Esophagus squamous epithelium (tissue), 5 donors: ENCODE measurements at places on chromosomes 4 and X.

DNA sequence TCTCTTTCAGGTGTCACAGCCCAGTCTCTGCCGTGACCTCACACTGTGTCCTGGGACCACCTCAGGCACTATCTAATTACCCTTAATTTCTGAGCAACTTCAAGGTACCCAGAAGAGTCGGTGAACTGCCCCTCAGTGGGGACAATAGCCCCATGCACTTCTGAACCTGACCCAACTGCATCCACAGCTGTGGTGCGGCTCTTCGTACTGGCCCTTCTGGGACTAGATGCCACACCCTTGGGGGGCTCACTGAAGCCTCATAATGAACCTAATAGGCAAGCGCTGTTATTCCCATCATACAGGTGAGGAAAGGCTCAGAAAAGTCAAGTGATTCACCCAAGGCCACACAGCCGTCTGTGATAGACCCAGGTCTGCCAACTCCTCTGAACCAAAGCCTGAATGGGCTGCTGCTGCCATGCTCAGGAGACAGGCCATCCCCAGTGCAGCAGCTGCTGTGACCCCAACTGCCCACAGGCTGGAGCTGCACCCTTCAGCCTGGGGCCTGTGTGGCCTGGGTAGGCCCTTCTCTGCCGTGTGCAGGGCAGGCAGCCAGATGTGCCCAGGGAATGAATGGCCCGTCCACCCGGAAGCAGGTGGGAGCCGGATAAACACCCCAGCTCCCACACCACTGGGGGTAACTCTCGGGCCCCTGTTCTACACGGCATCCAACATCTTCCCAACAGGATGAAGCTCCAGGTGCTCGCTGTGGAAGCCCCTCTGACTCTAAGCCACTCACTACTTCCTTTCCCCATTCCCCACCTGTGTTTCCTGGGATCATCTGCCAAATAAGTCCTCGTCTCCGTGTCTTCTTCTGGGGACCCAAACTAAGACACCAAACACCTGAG lies 35.9 kb downstream of the HMX1 start:
- DNase-seq, result no peak

DNA sequence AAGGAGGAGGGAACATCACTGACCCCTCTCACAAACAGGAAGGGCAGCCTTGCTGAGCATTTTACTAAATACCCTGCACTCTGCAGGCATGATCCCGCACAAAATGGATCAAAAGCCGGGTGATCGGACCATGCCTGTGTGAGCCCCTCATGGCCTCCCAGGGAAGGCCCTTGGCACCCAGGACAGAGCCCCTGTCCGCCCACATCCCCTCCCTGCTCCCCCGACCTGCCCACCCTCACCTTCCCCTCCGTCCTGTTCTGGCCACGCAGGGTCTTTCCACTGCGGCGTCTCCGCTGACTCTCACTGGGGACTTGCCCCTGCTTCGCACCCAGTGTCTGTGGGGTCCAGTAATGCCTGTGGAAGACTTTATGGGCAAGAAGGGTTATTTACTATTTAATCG lies 105.0 kb downstream of the HMX1 start:
- no peak for DNase-seq

DNA sequence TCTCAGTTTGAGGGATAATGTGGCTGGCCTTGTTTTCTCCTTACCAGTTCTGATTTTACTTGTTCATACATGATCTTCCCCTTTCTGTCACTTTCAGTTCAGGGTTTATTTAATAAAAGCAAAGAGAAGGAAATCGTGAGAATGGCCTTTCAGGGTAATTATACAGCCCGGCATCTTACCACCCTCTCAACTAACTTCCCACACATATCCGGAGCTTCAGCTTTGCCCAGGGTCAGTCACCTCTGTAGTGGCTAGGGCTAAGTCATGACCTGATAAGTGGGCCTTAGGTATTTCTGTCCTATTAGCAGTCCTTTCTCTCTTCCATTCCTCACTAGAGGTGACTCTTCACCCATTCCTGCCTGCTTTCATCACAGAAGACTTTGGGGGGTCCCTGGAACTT lies 15.8 kb downstream of the TRPC5 start:
- no peak for DNase-seq

- no peak for DNase-seq
These were observed 157.1 kb downstream of the AMELX start for GRCh38 chrX:11450354-11450753.

- DNase-seq, result no peak
These were observed 62.5 kb downstream of the SEC24D start for GRCh38 chr4:118773429-118773792.

DNA sequence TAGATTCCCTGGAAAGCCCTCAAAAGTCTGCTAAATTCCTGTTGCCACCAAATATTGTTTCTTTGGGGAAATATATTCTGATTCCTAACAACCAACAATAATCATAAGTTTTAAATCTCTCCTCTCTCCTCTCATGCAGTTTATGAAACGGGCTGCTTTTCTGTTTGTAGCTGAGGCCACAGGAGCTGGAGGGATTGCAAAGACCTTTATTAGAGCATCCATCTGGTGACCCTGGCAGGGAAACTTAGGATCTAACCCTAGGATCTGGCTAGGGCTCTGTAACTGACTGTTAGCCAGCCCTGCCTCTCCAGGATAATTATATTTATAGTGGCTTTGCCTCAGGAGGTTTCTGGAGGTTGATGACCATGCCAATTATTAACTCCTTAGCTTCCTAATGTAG lies 56.9 kb downstream of the SMAD1 start:
- no peak for DNase-seq

DNA sequence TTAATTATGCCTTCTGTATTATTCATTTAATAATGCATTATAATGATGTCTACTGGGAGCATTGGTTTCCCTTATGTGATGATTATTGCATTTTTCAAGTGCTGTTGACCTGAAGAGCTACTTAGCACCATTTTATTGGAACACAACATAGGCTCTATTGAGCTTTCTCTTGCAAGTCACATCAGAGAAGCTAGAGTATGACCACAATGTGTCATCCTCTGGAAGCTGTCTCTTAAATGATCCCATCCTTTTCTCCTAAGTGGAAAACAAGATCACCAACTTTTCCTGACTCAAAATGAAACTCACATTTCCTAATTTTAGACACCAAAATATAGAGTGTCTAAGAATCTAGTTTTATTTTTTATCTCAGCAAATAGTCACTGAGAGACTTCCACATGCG lies 1451.9 kb downstream of the PCDH7 start:
- DNase-seq, result no peak

DNA sequence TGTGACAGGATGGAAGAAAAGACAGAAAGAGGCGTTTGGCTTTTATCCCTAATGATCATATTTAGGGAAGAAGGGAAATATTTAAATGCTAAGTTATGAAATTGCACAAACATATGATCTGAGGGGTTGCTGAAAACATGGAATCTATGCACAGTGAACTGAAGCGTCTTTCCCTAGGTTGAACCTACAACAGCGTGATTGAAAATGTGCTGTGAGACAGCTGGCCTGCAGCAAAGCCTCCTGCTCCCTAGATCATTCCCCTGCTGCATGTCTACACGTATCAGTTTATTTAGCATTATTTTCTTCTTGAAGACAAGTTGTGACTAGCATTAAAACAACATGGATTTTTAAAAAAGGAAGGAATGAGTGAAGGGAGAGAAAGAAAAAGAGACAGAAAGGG lies 272.5 kb upstream of the TRAM1L1 start:
- no peak for DNase-seq

DNA sequence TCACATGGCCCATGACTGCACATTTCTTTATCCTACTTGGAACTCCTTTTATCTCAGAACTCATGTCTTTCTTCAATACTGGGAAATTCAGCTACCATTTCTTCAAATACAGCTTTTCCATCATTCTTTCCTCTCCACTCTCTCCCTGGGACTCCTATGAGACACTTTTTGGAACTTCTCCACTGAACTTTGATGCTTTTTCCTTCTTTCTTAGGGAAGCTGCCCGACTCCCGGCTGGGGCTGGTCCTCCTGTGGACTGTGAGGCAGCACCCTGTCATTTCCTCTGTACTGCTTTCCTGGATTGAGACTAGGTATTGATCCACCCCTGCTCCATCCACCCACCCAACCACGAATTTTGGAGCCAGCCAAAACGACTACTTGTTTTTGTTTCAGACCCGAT lies 40.0 kb downstream of the ZFYVE28 start:
- no peak for DNase-seq

GRCh38 chr4:125492957-125493356 lies 178.2 kb downstream of the FAT4 start:
- DNase-seq, result no peak

- DNase-seq, result no peak
These were observed 9.3 kb upstream of the EFHC2 start for GRCh38 chrX:44352758-44353157.

DNA sequence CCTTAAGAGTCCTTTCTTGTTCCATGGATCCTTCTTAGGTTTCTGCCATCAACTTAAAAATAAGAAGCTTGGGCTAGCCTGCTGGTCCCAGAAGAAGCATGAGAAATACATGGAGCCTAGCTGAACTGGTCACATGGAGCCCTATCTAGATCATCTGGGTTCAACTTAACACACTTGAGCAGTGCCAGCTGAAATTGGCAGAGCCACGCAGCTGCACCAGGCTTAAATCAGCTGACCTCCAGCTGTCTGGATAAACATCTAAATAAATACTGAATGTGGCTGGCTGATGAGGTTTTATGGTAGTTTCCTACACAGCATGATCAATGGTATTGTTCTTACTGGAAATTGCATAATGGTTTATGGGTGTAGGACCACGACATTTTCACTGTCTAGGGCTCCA lies 598.4 kb upstream of the FAM241A start:
- no peak for DNase-seq

- no peak for DNase-seq
These were observed 15.0 kb downstream of the APELA start for GRCh38 chr4:164892018-164892417.

DNA sequence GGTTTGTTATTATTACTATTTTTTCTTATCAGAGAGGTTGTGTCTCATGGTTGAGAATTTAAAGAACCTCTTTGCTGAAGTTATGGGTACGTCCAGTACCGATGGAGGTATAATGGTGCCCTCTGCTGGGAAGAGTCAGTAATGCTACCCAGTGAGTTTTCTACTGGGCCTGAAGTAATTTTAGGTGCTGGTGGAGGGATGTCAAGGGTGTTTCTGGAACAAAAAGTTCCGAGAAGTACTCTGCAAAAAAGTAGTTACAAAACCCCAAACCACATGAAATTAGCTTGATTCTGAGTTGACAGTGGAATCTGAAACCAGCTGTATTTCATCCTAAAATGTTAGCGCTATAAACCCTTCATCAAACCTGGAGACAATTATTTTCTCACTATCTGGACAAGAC lies 102.5 kb upstream of the MID1 start:
- no peak for DNase-seq

GRCh38 chr4:150248181-150248580 lies 169.9 kb downstream of the DCLK2 start:
- no peak for DNase-seq

DNA sequence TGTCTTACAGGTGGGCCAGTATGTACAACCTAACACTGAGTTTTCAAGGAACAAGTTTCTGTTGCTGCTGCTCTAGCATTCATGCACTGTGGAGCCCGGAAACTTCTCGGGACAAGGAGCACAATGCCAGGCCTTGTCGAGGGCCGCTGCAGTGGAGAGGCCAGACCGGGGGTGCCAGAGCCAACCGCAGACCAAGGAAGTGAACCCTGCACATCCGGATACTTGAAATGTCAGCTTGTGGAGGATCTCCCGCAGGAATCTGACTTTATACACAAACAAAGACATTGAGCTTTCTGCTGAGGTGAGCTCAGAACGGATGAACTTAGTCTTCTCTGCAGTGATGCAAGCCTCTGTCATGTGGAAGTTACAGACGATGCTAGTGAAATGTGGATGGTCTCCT lies 99.5 kb downstream of the ZNF827 start:
- DNase-seq, result no peak

- no peak for DNase-seq
These were observed 48.3 kb downstream of the PDE5A start for GRCh38 chr4:119580293-119580692.

DNA sequence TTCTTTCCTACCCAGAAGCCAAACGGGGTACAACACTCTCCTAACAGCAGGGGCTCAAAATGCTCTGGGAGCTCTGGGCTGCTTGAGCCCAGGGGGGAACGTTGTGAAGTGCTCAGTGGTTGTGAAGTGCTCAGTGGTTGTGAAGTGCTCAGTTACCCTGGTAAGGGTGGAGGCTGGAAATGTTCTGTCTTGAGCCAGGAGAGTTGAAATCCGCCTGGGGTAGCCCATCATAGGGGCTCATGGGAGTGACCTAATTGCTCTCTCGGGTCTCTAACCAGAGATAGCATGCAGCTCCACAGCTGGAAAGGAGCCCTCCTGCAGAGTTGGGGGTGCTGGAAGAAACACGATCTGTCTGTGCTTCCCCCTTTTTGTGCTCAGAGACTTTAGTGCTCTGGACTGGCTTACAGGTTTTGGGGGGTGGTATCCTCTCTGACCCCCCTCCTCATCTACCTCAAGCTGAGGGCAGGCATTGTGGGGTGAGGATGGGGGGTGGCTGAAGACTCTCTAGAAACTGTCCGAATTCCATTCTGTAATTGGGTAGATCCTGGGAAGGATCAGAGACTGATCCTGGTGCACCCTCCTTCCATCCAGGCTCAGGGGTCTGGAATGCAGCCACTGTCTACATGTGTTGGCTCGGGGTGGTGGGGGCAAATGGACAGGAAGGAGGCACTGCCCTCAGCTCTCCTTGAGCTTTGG lies 2.7 kb downstream of the EFNB1 start:
- no peak for DNase-seq

DNA sequence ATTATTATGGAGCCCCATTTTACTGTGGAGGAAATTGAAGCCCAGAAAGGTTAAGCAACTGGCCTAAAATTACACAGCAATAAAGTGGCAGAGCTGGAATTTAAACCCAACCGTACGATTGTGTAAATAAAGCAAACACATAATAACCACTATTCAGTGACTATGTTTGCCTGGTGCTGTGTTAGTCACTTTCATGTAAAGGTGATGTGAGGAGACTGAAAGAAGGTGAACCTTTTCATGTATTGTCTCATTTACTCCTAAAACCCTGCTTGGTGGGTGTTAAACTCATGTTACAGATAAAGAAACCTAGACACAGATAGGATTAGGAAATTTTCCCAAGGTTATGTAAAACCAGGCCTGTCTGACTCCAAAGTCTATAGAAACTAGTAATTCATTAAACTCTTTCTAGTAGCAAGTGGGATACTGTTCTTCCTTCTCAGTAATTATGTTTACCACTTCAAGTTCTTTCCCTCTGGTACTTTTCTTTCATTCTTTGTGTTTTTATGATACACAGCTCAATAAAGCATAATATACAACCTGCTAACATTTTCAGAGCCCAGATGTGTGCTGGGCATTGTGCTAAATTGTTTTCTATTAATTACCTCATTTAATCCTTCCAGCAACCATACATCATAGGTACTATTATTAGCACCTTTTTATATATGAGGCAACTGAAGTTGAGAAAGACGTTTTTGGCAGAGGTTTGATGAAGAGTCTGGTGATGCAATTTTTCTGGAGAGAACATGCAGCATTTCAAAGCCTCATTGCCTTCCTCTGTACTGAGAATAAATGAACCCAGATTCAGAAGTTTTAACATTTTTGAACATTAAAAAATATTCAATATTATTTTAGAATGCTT lies 202.7 kb downstream of the SPRY1 start:
- no peak for DNase-seq
